ENCODE measurements at places on chromosomes 2 and 18.

GRCh38 chr2:231339316-231339715, 56.2 kb upstream of the B3GNT7 start:
- DNase-seq = no peak

GRCh38 chr18:25349131-25349925, 2.6 kb downstream of the ZNF521 start:
- no peak for DNase-seq

- no peak for DNase-seq
Observed at GRCh38 chr18:51385270-51385669, 187.8 kb upstream of the MEX3C start.

DNA sequence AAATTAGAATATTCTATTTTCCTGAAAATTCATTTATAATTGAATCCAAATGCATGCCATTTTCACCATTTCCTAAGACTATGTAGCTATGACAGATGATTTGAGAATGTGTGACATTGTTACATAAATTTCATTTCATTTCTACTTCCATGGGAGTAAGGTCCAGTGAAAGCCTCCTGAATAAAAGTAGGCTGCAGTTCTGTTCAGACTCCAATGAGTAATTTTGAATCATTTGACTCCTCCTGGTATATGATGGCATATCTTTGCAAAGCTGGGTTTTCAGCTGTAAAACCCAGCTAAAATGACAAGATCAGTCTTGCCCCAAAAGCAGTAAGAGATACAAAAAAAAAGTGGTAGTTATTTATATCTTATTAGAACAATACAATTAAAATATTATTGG, 101.0 kb upstream of the DNAJC10 start:
- no peak for DNase-seq

GRCh38 chr2:215355801-215356200, 43.9 kb downstream of the ATIC start:
- no peak for DNase-seq

GRCh38 chr2:218072002-218072401, 2.9 kb downstream of the RUFY4 start:
- no peak for DNase-seq

DNA sequence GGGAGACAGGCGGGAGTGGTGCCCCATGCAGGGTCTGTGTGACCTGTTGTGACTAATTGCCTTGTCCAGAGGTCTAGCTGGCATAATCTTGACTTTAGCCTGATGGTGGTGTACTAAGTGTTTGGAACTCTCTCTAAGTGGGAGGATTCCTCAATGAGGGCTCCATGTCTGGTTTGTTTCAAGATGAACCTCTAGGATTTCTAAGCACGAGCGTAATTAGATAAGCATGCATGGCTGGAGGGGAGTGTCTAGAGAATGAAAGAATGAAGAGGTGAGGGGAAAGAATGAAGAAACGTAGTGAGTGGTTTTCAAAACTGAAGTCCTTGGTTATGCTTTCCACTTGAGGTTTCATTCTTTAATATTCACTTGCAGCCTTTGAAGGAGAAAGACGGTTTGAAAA, 833.2 kb upstream of the GYPC start:
- DNase-seq = no peak

- DNase-seq = no peak
Observed at GRCh38 chr2:216546641-216547403, 48.2 kb downstream of the RPL37A start.

GRCh38 chr2:71853858-71854257, 293.8 kb downstream of the CYP26B1 start:
- no peak for DNase-seq

GRCh38 chr18:26421503-26421902, 126.8 kb downstream of the KCTD1 start:
- no peak for DNase-seq

DNA sequence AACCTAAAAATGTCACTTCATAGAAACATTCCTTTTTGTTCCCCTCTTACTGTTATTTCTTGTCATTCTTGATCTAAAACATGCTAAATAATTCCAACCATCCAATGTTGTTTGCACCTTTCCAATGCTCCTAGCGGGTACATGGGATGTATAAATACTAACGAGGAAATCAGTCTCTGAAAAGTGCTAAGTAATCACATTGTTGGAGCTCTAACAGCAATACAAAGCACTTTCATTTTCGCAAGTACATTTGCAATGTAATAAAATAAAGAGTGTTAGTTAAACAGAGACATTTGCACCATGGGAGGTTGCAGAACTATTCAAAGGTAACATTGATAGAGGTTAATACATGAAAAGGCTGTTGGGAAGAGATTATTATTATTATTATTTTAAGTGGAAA, 286.2 kb upstream of the ACVR2A start:
- DNase-seq = no peak

GRCh38 chr2:568639-569235, 108.5 kb downstream of the TMEM18 start:
- DNase-seq = no peak

GRCh38 chr2:60710707-60711106, 45.4 kb upstream of the PAPOLG start:
- DNase-seq = no peak

DNA sequence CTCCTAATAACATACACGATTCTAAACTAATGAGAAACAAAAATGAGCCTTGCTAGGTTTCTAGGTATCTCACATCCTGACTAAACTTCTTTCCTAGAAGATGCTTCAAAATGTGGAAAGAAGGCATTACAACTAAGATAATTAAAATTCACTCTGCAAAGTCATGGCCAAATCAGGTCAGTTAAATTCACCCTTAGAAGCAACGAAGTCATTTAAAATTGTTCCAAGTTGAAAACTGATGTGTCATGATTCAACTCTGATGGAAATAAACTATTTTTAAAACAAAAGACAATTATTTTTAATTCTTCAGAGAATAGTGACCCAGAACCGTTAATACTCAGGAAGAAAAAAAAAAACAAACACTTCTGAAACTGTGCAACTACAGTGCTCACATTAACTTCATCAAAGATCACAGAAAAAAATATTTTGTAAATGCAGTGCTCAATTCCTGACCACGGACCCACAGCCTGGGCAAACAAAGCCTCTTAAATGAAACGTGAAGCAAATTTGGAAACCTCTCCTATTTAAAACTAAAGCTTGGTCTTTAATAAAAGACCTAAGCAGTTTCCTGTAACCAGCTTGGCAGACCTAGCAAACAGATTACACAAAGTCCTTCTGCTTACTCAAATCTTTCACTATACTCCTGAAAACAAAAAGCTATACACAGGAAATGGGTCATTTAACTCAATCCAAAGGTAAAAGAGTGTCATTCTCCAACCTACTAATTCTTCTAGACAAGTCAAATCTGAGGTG, 39.0 kb downstream of the CHN1 start:
- no peak for DNase-seq

DNA sequence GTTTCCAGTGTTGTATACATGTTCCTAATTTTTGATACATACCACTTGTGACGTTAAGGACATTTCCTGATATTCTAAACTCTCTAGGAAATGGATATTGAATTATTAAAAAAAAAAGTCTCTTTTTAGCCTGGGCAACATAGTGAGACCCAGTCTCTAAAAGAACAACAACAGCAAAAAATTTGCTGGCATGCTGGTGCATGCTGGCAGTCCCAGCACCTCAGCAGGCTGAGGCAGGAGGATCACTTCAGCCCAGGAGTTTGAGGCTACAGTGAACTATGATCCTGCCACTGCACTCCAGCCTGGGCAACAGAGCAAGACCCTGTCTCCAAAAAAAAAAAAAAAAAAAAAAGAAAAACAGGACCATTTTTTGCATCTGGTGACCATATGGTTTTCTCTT, 10.5 kb upstream of the PPP4R3B start:
- no peak for DNase-seq

- no peak for DNase-seq
Observed at GRCh38 chr2:15583826-15584225, 7.8 kb upstream of the DDX1 start.

DNA sequence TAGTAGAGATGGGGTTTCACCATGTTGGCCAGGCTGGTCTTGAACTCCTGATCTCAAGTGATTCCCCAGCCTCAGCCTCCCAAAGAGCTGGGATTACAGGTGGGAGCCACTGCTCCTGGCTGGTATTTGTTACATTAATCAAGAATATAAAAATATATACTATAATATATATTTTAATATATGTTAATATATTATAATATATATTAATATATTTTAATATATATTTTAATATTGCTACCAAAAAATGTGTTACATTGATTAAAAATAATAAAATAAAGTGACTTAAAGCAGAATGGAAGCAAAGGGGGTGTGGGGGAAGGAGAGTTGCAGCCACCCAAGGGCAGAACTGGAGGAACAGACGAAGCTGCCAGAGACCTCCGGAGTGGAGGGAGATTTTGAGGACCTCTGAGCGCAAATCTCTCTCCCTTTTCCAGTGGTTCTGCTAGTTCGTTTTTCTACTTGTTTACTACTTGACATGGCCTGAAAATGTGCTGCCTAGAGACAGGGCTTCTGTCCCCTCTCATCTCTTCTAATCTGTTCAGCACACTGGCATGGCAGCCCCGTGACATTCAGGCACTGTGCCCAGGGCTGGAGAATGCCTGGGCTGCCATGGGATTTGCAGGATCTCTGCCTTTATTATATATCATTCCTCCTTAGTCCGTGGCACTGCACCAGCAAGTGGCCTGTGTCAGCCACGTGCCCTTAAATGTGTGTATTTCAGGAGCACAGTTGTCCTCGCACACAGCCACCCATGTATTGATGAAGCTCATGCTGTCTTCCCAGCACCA, 47.9 kb upstream of the RAB12 start:
- no peak for DNase-seq

DNA sequence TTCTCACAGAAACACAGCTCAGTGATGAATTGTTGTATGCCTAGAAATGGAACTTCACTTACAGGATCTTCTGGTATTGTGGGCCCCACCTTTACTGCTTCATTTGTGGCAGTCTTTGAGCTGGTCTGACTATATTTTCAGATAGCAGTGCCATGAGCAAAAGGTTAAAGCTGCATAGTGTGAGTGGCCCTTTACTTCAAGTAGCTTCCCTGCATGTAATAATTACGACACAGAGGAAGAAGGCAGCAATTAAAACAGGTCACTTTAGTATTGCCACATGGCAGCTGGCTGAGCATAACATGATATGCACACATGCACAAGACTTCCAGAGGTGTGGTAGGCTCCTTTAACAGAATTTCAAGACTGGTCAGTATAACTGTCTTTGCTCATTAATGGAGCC, 426.3 kb upstream of the ZEB2 start:
- DNase-seq = no peak

DNA sequence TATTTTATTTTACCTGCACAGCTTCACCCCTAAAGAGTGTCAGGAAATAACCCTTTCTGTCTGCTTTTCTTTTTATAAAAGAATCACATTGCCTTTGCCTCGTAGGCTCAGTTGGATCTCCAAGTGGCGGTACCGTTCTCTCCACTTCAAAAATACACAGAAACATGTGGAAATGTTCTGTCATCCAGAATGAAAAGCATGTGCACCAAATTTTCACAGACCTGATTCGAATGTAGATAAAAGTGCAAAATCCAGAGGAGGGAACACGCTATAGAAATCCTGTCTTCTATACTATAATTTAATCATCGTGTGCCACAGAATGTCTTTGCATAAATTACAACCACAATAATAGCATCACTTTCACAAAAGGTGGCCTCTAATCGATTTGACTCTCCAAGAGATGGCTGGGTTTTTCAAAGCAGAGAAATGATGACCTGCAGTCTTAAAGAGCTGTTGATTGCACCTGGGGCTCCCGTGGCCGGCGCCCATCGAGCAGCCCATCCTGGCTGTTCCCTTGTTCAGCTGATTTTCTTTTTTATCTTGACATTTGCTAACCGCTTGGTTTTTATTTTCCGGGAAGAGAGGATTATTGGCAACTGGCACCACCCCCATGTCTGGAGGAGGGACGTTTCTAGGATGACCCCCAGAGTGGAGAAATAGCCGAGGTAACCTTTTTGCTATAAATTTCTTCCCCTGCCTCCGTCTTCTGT, 290.2 kb downstream of the SOX11 start:
- no peak for DNase-seq
